ENCODE measurements at places on chromosomes 3 and 15. TPM values are rescaled to one million over a fixed set of nuclear protein-coding genes. Genes with fewer than 3 reads are reported as not detected.

Gene FAM43A
- total RNA-seq, result 0.80 TPM

Gene SLC30A4
- total RNA-seq, result 0.02 TPM

Gene CCDC191
- 6.4 TPM for total RNA-seq

Gene ISLR2
- total RNA-seq, result not detected

Gene AGBL1
- total RNA-seq, result 6.2 TPM

Gene SCN5A
- 3.9 TPM for total RNA-seq

Gene NCEH1
- 7.7 TPM for total RNA-seq

Gene NCK1
- 28.3 TPM for total RNA-seq

Gene CCR4
- total RNA-seq, result not detected

Gene AGTR1
- not detected for total RNA-seq

Gene ISL2
- not detected for total RNA-seq

Gene TRPM1
- total RNA-seq, result not detected

Gene IL20RB
- total RNA-seq, result 2.0 TPM

Gene PFKFB4
- total RNA-seq, result 102 TPM

Gene ZNF620
- 23.6 TPM for total RNA-seq

Gene GABRB3
- total RNA-seq, result 8.8 TPM

Gene MRPS22
- 85.8 TPM for total RNA-seq

Gene LRRIQ4
- not detected for total RNA-seq

Gene GOLGA6L9
- total RNA-seq, result 12.1 TPM

Gene FOXL2NB
- total RNA-seq, result 0.09 TPM

Gene CFAP92
- 5.3 TPM for total RNA-seq

Gene GABRA5
- total RNA-seq, result 4.4 TPM

Gene CRABP1
- total RNA-seq, result 454 TPM

Gene SHF
- 32.2 TPM for total RNA-seq

Gene CCDC54
- total RNA-seq, result not detected

Gene ALS2CL
- 0.71 TPM for total RNA-seq

Gene SLCO2A1
- 0.09 TPM for total RNA-seq

Gene MEX3B
- 29.5 TPM for total RNA-seq

Gene ERICH6
- total RNA-seq, result not detected

Gene JMJD7
- total RNA-seq, result 18.3 TPM

Gene TTLL13
- not detected for total RNA-seq

Gene ADPRH
- 0.77 TPM for total RNA-seq

Gene MST1R
- total RNA-seq, result 0.32 TPM

Gene SOX14
- total RNA-seq, result not detected

Gene POPDC2
- 1.5 TPM for total RNA-seq

Gene FEZF2
- 9.1 TPM for total RNA-seq

Gene GFM1
- 25.8 TPM for total RNA-seq

Gene RARRES1
- 0.62 TPM for total RNA-seq

Gene SH2D7
- not detected for total RNA-seq

Gene GPR171
- not detected for total RNA-seq

Gene IL17RD
- total RNA-seq, result 33.6 TPM

Gene ADGRG7
- total RNA-seq, result not detected

Gene HHLA2
- total RNA-seq, result not detected

Gene GRK7
- not detected for total RNA-seq

Gene GOLGA6L7
- not detected for total RNA-seq

Gene MANF
- total RNA-seq, result 68.9 TPM

Gene C3orf49
- not detected for total RNA-seq

Gene ATP13A5
- not detected for total RNA-seq

All from neural progenitor cell (in vitro differentiated cells).